ENCODE measurements at places on chromosomes 12 and 14. TPM values are rescaled to one million over a fixed set of nuclear protein-coding genes. Genes with fewer than 3 reads are reported as not detected.

The PLD4 gene
- total RNA-seq = not detected

The FRS2 gene
- total RNA-seq = 13.4 TPM

The VRTN gene
- not detected for total RNA-seq

The AVPR1A gene
- total RNA-seq = 0.09 TPM

The MAX gene
- total RNA-seq = 67.5 TPM

The ATP6V1D gene
- 105 TPM for total RNA-seq

The RFLNA gene
- total RNA-seq = 0.24 TPM

The KRT81 gene
- total RNA-seq = 3,573 TPM

The HPD gene
- total RNA-seq = 1.4 TPM

The PROX2 gene
- total RNA-seq = not detected

The TMEM253 gene
- total RNA-seq = 0.94 TPM

The RILPL1 gene
- total RNA-seq = 8.8 TPM

The IFNG gene
- total RNA-seq = not detected

The SUOX gene
- total RNA-seq = 9.5 TPM

The SLC2A14 gene
- total RNA-seq = 0.60 TPM

The KLRC1 gene
- total RNA-seq = not detected

The GNB3 gene
- 1.5 TPM for total RNA-seq

The POTEG gene
- not detected for total RNA-seq

The ENDOU gene
- not detected for total RNA-seq

The CIROP gene
- total RNA-seq = not detected

The KCNJ8 gene
- 0.27 TPM for total RNA-seq

The FAIM2 gene
- not detected for total RNA-seq

The PRB4 gene
- not detected for total RNA-seq

The RNU4-1 gene
- not detected for total RNA-seq

The PPFIA2 gene
- not detected for total RNA-seq

The GYS2 gene
- total RNA-seq = 0.23 TPM

The OR4N5 gene
- not detected for total RNA-seq

The CIPC gene
- 7.6 TPM for total RNA-seq

The SDR9C7 gene
- total RNA-seq = 0.05 TPM

The KIF26A gene
- 1.9 TPM for total RNA-seq

The LRRK2 gene
- 1.7 TPM for total RNA-seq

The PTPN6 gene
- 6.6 TPM for total RNA-seq

The PTGDR gene
- total RNA-seq = not detected

The CD69 gene
- not detected for total RNA-seq

The PLEKHH1 gene
- 2.7 TPM for total RNA-seq

The MYO1H gene
- total RNA-seq = not detected

The REP15 gene
- 0.28 TPM for total RNA-seq
